ENCODE measurements at places on chromosomes 11 and 22. TPM values are rescaled to one million over a fixed set of nuclear protein-coding genes. Genes with fewer than 3 reads are reported as not detected.

TRPM5 gene
- total RNA-seq = not detected

GTSE1 gene
- total RNA-seq = 47.7 TPM

APLNR gene
- total RNA-seq = not detected

SYT8 gene
- total RNA-seq = not detected

KIF18A gene
- 19.1 TPM for total RNA-seq

SNAP29 gene
- total RNA-seq = 24.2 TPM

FGF19 gene
- total RNA-seq = not detected

OR2AG1 gene
- total RNA-seq = not detected

DERL3 gene
- total RNA-seq = 10.3 TPM

SCGB1D1 gene
- not detected for total RNA-seq

F2 gene
- total RNA-seq = 0.11 TPM

DNA sequence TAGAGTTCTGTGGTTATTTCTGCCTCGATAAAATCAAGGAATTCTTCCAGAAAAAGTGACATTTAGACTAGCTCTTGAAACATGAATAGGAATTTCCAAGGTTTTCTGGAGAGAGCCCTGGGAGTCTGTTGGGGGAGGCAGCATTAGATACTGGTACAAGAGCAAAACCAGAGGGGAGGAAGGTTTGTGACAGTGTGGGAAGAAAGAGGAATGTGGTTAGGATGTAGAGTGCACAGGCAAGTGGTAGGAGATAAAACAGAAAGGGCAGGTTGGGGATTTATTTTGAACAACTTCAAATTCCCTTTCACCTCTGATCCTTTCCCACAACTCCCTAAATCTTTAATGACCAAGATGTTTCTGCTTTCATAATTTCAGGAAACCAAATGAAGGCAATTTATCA, 588.4 kb downstream of the METTL15 start:
- no peak overlapping the region for H3K4me3 ChIP-seq
- no peaks in the 10 kb centered on the region for H3K36me3 ChIP-seq
- no peaks in the 10 kb centered on the region for H3K4me1 ChIP-seq
- no peak for DNase-seq
- H3K27ac ChIP-seq = no peak overlapping the region

- no peak for DNase-seq
- H3K4me1 ChIP-seq = no peaks in the 10 kb centered on the region
- no peak overlapping the region for H3K4me3 ChIP-seq
- H3K27me3 ChIP-seq = no peaks in the 10 kb centered on the region
- H3K36me3 ChIP-seq = no peaks in the 10 kb centered on the region
Observed at GRCh38 chr22:42350373-42350772, 79.9 kb upstream of the TCF20 start.

- no peak overlapping the region for H3K27ac ChIP-seq
- H3K36me3 ChIP-seq = no peaks in the 10 kb centered on the region
- no peak overlapping the region for H3K4me3 ChIP-seq
- DNase-seq = no peak
- H3K27me3 ChIP-seq = no peaks in the 10 kb centered on the region
Observed at GRCh38 chr11:129055196-129055595, 112.5 kb upstream of the TP53AIP1 start.

DNA sequence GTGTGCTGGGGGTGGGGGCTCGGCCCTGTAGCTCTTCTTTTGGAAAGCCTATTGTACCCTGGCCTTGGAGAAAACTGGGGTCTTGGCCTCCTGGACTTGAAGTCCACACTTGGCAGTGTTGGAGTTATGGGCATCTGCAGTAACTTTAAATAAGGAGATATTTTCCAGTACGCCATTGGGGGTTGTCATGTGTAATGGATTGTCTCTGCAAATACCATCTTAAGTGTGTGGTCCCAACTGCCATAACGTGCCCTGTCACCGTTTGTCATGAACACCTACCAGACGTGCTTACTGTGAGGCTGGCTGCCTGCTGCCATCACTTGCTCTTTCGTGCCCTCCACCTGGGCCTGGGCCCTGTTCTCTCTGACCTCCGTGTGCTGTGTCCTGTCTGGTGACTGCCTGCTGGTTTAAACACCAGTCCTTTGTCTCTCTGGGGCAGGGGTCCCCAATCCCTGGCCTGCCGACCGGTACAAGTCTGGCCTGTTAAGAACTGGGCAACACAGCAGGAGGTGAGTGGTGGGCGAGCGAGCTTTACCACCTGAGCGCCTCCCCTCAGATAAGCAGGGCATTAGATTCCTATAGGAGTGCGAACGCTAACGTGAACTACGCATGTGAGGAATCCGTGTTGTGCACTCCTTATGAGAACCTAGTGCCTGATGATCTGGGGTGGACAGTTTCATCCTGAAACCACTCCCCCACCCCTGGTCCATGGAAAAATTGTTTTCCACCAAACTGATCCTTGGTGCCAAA, 3.6 kb upstream of the ZDHHC8 start:
- peaks cover 8% of the 10 kb centered on the region for H3K4me1 ChIP-seq
- peaks cover 45% of the 10 kb centered on the region for H3K36me3 ChIP-seq
- no peak overlapping the region for H3K27ac ChIP-seq

GRCh38 chr22:43488031-43488866, 76.4 kb downstream of the MPPED1 start:
- H3K4me3 ChIP-seq = no peak overlapping the region
- H3K27ac ChIP-seq = no peak overlapping the region
- no peaks in the 10 kb centered on the region for H3K4me1 ChIP-seq
- H3K36me3 ChIP-seq = no peaks in the 10 kb centered on the region
- DNase-seq = no peak

DNA sequence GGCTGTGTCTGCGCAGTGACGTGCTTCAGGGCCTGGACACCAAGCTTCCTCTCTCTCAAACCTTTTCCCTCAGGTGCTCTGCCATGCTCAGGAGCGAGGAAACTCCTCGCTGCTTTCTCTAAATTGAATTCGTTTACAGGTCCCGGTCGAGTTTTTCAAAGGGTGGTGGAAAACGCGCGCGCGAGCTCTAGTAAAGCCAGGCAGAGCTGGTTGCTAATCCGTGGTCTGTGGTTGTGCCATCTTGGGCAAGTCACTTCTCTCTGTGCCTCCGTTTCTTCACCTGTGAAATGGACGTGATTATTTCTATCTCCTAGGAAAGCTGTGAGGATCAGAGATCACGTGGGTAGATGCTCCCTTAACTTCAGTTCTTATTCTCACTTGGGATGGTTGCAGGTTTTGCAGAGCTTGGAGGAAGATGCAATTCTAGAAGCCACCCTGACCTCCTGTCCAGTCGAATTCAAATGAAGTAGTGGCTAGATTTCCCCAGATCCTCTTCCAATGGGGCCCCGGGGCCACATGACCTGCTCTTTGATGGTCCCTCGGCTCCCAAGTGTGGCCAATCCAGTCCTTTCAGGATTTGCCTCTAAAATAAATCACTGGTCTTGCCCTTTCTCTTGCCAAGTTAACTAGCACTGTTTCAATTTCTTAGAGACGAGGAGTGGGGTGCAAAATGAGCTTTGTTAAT, 10.5 kb upstream of the ALX4 start:
- H3K27me3 ChIP-seq = peaks cover 89% of the 10 kb centered on the region
- no peak overlapping the region for H3K27ac ChIP-seq
- no peak overlapping the region for H3K4me3 ChIP-seq
- H3K36me3 ChIP-seq = no peaks in the 10 kb centered on the region
- no peak for DNase-seq

- H3K27me3 ChIP-seq = no peaks in the 10 kb centered on the region
- no peak overlapping the region for H3K4me3 ChIP-seq
- DNase-seq = no peak
- H3K27ac ChIP-seq = no peak overlapping the region
- peaks cover 50% of the 10 kb centered on the region for H3K4me1 ChIP-seq
Observed at GRCh38 chr11:68335683-68336082, 23.3 kb downstream of the LRP5 start.

GRCh38 chr11:6650980-6651379, 4.6 kb downstream of the DCHS1 start:
- no peak for DNase-seq
- peaks cover 1% of the 10 kb centered on the region for H3K27me3 ChIP-seq
- H3K36me3 ChIP-seq = no peaks in the 10 kb centered on the region

GRCh38 chr11:127044535-127044934, 44.0 kb upstream of the KIRREL3 start:
- no peaks in the 10 kb centered on the region for H3K27me3 ChIP-seq
- no peaks in the 10 kb centered on the region for H3K36me3 ChIP-seq
- H3K4me1 ChIP-seq = no peaks in the 10 kb centered on the region

GRCh38 chr22:46353483-46354105, 18.1 kb downstream of the TRMU start:
- DNase-seq = no peak
- H3K27me3 ChIP-seq = no peaks in the 10 kb centered on the region

- peaks cover 37% of the 10 kb centered on the region for H3K27me3 ChIP-seq
- no peaks in the 10 kb centered on the region for H3K36me3 ChIP-seq
- no peak for DNase-seq
- H3K27ac ChIP-seq = no peak overlapping the region
- no peak overlapping the region for H3K4me3 ChIP-seq
Observed at GRCh38 chr11:123218451-123218850, 23.4 kb upstream of the CLMP start.

- H3K27ac ChIP-seq = no peak overlapping the region
- no peak overlapping the region for H3K4me3 ChIP-seq
- H3K36me3 ChIP-seq = no peaks in the 10 kb centered on the region
- peaks cover 1% of the 10 kb centered on the region for H3K4me1 ChIP-seq
- H3K27me3 ChIP-seq = no peaks in the 10 kb centered on the region
Observed at GRCh38 chr11:31651822-31652221, 142.3 kb downstream of the ELP4 start.

GRCh38 chr11:44404736-44405395, 94.9 kb upstream of the ALX4 start:
- H3K36me3 ChIP-seq = no peaks in the 10 kb centered on the region
- H3K4me1 ChIP-seq = no peaks in the 10 kb centered on the region
- no peak overlapping the region for H3K27ac ChIP-seq
- H3K4me3 ChIP-seq = no peak overlapping the region

DNA sequence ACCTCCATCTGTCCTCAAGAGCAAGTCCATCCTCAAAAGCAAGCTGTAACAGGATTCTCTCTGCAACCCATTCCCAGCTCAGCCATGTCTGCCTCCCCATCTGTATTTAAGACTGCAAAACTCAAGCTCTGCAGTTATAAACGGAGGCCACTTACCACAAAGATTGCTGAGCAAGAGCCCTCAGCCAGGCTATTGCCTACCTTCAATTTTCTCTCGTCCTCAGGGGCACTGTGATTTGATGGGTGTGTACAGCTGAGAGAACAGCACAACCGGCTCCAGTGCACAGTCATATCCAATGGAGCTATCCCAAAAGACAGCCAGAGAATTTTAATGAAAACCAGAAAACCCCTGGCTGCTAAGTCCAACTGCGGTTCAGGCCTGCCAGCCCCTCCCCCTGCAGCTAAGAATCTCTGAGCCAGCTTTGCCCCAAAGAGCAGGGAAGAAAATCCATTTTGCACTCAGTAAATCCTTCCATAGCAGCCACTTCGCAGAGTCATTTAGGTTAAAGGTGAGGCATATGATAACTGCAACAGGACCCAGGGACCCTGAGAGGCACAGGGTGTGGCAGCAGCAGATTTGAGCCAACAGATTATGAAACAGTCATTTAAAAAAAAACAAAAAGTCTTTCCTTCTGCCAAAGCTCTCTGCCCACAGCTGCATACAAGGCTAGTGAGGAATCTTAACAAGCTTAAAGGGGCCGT, 37.6 kb downstream of the RAB30 start:
- no peak overlapping the region for H3K27ac ChIP-seq
- no peaks in the 10 kb centered on the region for H3K27me3 ChIP-seq
- no peak overlapping the region for H3K4me3 ChIP-seq
- DNase-seq = no peak
- H3K4me1 ChIP-seq = peaks cover 25% of the 10 kb centered on the region

- no peak overlapping the region for H3K27ac ChIP-seq
- no peaks in the 10 kb centered on the region for H3K36me3 ChIP-seq
- H3K27me3 ChIP-seq = peaks cover 55% of the 10 kb centered on the region
- H3K4me1 ChIP-seq = peaks cover 22% of the 10 kb centered on the region
- H3K4me3 ChIP-seq = no peak overlapping the region
- no peak for DNase-seq
Observed at GRCh38 chr22:28911777-28912669, 28.7 kb downstream of the ZNRF3 start.

DNA sequence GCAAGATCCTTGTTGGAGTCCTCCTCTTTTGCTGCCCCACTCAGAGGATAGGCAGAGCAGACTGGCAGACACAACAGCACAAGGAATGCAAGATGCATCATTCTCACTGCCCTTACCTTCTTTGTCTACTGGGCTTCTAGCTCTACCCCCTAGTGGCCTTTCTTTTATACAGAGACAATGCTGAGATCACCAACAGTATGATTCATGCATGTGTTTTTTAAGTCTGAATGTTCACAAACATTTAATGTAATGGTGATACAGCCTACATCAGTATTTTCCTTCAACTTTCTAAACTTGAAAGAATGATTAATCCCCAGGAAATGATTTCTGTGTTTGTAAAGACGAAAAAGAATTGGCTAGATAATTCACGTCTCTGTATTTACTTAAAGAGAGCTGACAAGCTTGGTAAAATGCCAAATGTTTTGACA, at the start of gene MMP10:
Gene MMP10, minus strand, starts transcription at position 138 of the 428 bp plus-strand sequence. Its CDS starts 37 bp downstream, at position 101.
- peaks cover 2% of the 10 kb centered on the region for H3K27me3 ChIP-seq
- H3K4me3 ChIP-seq = no peak within 1 kb of the TSS

GRCh38 chr11:17541330-17541885, 2.8 kb downstream of the USH1C start:
- H3K4me1 ChIP-seq = peaks cover 4% of the 10 kb centered on the region
- DNase-seq = no peak
- H3K4me3 ChIP-seq = no peak overlapping the region

- peaks cover 6% of the 10 kb centered on the region for H3K27me3 ChIP-seq
- DNase-seq = no peak
- H3K36me3 ChIP-seq = no peaks in the 10 kb centered on the region
- H3K27ac ChIP-seq = no peak overlapping the region
- peaks cover 7% of the 10 kb centered on the region for H3K4me1 ChIP-seq
Observed at GRCh38 chr22:22938672-22939587, 51.3 kb downstream of the IGLL5 start.

- no peaks in the 10 kb centered on the region for H3K36me3 ChIP-seq
- H3K27me3 ChIP-seq = peaks cover 4% of the 10 kb centered on the region
- H3K27ac ChIP-seq = no peak overlapping the region
- H3K4me1 ChIP-seq = no peaks in the 10 kb centered on the region
- DNase-seq = no peak
Observed at GRCh38 chr11:33449798-33450197, 192.6 kb downstream of the HIPK3 start.

- H3K4me3 ChIP-seq = no peak overlapping the region
- peaks cover 41% of the 10 kb centered on the region for H3K36me3 ChIP-seq
- DNase-seq = no peak
- H3K4me1 ChIP-seq = peaks cover 27% of the 10 kb centered on the region
- H3K27me3 ChIP-seq = no peaks in the 10 kb centered on the region
Observed at GRCh38 chr11:123519055-123519796, 89.2 kb downstream of the GRAMD1B start.

DNA sequence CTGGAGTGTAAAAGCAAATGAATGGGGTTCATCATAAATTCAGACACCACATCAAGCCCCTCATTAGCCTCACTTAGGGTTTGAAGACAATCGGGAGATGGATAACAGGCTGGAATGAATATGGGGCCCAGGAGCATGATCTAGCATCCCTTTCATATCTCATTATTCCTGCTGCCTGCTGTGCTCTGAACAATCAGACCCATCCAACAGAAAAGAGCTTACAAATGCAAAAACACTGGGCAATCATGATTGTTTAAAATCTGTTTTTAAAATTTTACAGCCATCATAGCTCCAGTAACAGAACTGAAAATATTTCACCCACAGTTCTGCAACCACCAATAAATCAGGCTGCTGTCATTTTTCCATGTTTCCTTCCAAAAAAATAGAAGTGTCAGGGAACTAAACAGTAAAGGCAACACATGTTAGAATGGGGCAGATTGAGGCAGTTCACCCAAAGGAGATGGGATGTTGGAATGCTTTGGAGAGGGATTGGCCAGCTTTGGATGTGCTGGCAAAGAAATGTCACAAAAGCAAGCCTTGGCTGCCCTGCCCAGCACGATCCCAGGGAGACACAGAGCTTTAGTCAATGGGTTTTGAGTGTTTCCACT, 47.8 kb upstream of the BMAL1 start:
- H3K36me3 ChIP-seq = no peaks in the 10 kb centered on the region
- DNase-seq = no peak
- H3K27ac ChIP-seq = no peak overlapping the region
- H3K4me3 ChIP-seq = no peak overlapping the region

All from activated T-helper 2 cell treated with anti-CD3 and anti-CD28 coated beads, Interferon-gamma antibody, Interleukin-2, Interleukin-4, amounts not matched to agents 10 μg/mL and 5 μg/mL and 100 μg/mL, durations not matched to agents 14 hours and 24 hours and 36 hours (primary cell).